ENCODE measurements at places on chromosomes 4 and X.

DNA sequence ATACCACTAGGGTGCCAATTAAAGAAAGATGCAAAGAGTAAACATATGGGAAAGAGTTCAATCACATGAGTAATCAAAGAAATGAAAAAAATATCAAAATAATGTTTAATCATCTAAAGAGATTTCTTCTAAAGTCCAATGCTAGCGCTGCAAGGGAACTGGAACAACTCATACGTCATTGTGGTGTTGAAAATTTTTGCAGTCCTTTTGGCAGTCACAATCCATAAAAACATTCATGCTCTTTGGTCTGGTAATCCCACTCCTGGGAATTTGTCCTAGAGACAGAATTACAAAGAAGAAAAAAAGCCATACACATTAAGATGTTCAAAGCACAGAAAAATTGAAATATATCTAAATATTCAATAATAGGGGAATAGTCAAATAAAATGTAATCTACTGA lies 4.6 kb downstream of the P2RY4 start:
- no peak for DNase-seq

DNA sequence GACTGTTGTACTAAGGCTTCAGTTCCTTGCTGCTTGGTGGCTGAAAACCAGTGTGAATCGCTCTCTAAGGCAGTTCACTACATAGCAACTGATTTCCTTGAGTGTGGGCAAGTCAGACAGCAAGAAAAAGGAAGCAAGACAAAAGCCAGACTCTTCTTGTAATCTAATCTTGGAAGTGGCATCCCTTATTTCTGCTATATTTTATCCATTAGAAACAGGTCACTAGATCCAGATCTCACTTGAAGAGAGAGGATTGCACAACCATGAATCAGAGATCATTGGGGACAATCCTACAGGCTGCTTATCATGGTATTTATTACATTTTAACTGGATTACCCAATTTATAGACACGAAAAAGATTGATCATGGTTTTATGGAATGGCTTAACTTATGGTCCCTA lies 684.5 kb downstream of the GRID2 start:
- no peak for DNase-seq

GRCh38 chrX:125108921-125109320 lies 210.8 kb upstream of the TEX13C start:
- no peak for DNase-seq

GRCh38 chrX:103211012-103211715 lies 3.7 kb upstream of the BEX4 start:
- DNase-seq: no peak

- DNase-seq: no peak
Measured at GRCh38 chr4:174284487-174284886, 776 bp downstream of the CEP44 start.

DNA sequence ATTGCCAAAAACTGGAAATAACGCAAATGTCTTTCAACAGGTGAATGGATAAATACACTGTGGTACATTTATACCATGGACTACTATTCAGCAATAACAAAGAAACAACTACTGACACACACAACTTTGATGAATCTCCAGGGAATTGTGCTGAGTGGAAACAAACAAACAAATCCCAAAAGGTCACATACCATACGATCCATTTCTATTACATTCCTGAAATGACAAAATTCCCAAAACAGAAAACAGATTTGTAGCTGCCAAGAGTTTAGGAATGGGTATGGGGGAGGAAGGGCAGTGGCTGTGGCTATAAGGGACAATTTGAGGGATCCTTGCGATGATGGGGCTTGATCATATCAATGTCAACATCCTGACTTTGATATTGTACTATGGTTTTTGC lies 2.5 kb downstream of the ZNF182 start:
- DNase-seq: no peak

DNA sequence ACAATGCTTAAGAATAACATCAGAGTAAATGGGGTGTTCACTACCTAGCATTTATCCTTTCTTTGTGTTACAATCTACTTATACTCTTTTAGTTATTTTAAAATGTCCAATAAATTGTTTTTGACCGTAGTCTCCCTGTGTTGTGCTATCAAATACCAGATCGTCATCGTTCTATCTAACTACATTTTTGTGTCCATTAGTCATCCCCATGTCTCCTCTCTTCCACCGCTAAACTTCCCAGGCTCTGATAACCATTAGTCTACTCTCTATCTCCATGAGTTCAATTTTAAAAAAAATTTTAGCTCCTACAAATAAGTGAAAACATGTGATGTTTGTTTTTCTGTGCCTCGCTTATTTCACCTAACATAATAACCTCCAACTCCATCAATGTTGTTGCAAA lies 381.9 kb downstream of the PRDM5 start:
- DNase-seq: no peak

DNA sequence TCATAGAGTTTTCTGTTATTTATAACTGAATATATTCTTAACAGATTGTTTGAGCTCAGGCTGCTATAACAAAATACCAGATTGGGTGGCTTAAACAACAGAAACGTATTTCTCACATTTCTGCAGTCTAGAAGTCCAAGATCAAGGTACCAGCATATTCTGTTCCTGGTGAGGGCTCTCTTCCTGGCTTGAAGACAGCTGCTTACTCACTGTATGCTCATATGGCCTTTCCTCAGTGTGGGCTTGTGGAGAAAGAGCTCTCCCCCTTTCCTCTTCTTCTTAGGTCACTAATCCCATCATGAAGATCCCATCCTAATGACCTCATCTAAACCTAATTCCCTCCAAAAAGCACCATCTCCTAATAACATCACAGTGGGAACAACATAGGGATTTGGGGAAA lies 117.8 kb downstream of the RASGEF1B start:
- DNase-seq: no peak

- DNase-seq: no peak
Measured at GRCh38 chr4:182885022-182885737, 32.0 kb downstream of the DCTD start.

GRCh38 chr4:156158747-156159146 lies 205.1 kb upstream of the CTSO start:
- no peak for DNase-seq

GRCh38 chr4:14952352-14952751 lies 49.9 kb upstream of the CPEB2 start:
- DNase-seq: no peak

GRCh38 chr4:8050555-8051206 lies 107.9 kb downstream of the ABLIM2 start:
- DNase-seq: no peak

- no peak for DNase-seq
Measured at GRCh38 chr4:163666332-163666873, 171.9 kb downstream of the TMA16 start.

- no peak for DNase-seq
Measured at GRCh38 chr4:134544303-134544770, 342.7 kb upstream of the PABPC4L start.

DNA sequence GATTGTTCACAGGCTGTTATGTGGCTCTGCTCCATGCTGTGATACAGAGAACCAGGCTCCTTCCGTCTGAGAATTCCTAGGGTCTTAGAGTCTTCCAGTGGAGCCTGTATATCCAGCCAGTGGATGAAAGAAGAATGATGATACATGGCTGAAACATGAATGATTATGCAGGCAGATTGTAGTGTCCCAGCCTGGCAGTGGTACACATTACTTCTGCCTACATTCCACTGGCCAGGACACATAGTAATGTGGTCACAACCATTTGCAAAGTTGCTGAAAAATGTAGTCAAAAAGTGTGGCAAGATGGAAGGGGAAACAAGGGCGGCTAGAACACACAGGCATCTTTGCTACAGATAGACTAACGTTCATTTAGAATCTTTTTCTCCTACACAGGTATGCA lies 4.5 kb upstream of the GBA3 start:
- DNase-seq: no peak

- DNase-seq: no peak
Measured at GRCh38 chrX:140975472-140975871, 26.9 kb upstream of the SPANXB1 start.

DNA sequence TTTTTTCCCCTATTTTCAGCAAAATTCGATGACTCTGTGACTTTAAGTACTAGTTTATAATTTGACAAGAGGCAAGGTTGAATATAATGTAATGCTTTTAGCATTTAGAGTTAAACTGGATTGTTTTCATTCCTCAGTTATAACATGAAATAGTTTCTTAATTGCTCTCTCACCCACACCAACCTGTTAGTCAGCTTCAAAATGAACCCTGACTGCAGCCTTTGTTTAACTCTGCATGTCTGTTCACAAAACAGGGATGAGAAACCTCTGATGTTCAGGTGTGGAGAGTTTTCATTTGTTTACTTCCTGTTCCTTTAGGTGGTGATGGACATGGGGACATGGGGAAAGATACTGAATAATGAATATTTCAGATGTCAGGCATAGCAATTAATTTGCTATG lies 49.9 kb upstream of the MND1 start:
- DNase-seq: no peak

DNA sequence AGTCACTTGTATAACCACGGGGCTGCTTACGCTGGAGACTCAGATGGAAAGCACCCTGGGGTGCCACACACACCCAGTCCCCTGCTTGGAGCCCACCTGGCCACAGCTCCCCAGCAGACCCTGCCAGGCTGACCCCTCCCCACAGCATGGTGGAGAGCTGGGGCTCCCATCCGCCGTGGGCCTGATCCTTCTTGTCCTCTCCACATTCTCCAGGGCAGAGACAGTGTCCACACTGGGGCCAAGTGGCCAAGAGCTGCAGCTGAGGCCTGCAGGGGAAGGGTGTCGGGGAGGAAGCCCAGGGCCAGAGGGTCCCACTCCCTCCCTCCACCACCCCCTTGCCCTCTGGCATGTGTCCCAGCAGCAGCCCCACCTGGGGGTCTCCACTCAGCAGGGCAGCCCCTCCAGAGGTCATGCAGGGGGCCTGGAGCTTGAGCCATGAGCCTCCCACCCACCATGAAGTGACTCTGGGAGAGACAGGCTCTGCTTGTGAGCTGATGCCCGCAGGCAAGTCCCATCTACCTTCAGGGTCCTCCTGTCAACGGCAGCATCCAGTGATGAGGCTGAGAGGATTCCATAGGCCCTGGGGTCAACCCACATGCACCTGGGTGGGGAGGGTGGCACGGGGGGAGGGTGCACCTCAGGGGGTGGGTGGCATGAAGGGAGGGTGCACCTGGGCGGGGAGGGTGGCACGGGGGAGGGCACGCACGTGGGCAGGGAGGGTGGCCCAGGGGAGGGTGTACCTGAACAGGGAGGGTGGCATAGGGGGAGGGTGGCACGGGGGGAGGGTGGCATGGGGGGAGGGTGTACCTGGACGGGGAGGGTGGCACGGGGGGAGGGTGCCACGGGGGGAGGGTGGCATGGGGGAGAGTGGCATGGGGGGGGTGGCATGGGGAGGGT lies 56.4 kb downstream of the FAM53A start:
- no peak for DNase-seq

DNA sequence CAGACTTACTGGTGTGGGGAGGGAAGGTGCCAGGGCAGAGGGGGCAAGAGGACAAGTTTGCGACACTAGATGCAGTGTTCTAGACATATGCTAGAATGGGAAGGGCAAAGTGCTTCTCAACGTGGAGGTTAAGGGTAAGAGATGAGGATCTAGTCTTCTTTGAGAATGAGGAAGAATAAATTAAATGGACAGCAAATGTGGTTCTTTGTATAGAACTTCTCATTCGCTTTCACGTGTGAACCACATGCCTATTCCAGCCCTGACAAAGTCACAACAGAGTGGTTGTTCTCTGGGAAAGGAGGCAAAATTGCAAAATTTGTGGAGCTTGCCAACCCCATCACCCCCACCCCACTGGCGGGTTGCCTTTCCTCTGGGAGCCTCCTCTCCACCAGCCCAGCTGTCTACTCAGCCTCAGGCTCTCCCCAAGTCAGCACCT lies 1.5 kb upstream of the ANXA5 start:
- no peak for DNase-seq

DNA sequence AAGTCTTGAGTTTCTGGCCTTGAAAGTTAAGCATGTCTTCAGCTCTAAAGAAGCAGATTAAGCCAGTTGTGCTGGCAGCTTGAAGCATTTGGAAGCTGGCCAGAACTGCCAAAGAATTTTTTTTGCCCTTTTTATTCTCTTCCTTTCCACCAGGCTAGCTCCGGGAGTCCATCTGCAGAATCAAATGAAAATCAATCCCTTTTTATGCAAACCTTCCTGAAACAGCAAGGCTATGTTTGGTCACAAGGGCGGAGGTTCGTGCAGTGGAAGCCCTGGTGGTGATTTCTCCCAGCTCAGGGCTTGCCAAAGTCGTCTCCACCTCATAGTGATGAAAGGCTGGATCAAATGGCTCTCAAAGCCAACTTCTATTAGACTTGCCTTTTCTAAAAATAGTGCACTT lies 21.6 kb upstream of the C4orf54 start:
- no peak for DNase-seq

DNA sequence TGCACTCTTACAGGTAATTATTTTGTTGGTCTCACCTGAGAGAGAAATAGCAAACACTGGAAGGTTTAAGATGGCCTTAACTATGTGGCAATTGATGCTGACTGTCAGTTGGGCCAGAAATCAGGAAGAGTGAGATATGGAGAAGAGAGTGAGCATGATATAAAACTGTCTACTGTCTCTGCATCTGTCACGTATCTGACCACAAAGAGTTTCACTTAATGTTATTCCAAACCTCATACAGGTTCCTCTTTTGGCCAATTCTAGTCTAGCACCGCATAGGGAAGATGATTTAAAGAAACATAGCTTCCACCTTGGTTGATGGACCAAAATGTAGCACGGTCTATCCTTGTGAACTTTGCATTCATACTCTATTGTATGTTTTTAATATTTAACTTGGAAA lies 381.0 kb upstream of the BOD1L1 start:
- no peak for DNase-seq

DNA sequence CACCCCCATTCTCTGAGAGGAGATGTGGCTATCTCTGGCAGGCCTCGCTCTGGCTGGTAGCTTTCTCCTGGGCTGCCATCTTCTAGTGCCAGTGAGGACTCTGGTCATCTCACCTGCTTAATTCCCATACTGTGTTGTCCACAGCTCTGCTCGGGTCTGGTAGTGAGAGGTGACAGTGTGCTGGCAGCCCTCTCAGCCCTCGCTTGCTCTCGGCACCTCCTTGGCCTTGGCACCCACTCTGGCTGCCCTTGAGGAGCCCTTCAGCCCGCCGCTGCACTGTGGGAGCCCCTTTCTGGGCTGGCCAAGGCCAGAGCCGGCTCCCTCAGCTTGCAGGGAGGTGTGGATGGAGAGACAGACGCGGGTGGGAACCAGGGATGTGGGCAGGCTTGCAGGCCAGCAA lies 52.7 kb downstream of the CPLX1 start:
- no peak for DNase-seq

Data from RWPE2 (cell line).